ENCODE measurements at places on chromosomes 1 and 21.

- no peak for DNase-seq
Measured at GRCh38 chr1:229420765-229421164, 13.1 kb downstream of the ACTA1 start.

DNA sequence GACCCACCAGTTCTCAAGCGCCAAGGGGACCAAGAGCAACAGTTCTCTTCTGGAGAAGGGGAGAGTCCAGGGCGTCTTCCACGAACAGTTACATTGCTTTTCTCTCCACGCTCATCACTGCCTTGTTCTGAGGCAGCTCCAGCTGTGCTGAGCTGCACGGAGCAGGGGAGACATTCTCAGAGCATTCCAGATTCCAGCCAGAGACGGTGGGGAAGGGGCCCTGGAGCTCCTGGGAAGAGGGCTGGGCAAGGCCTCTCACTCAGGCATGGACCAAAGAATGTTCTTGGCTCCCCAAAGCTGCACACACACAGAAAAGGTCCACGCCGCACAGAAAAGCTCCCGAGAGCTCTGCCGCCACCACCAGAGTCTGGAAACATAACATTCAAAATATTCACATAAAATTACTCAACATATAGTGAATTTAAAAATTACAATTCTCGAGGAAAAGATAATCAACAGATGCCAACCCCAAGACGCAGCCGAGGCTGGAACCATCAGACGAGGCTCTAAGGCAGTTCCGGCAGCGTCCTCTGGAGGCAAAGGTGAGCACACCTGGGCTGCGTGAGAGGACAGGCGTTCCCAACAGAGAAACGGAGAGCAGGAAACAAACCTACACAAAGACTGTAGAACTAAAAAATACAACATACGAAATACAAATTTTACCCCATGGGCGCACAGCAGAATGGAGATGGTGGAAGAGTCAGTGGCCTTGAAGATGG lies 40.5 kb downstream of the UBE2G2 start:
- DNase-seq = no peak

DNA sequence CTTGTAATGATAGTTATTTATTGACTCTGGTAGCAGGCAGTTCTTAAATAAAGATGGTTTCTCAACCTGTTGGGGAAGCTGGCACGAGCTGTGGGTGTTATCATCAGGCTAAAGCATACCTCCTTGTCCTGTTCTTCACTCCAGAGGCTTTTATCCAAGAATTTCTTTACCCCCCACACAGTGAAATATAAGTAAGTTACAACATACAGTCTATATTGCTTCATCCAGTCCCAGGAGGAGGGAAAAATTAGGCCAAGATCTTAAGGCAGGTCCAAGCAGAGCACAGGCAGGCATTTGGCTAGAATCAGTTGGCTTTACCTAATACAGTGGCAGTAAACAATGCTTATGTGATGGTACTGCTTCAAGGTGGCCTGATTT lies 6.3 kb downstream of the TMEM81 start:
- DNase-seq = no peak

DNA sequence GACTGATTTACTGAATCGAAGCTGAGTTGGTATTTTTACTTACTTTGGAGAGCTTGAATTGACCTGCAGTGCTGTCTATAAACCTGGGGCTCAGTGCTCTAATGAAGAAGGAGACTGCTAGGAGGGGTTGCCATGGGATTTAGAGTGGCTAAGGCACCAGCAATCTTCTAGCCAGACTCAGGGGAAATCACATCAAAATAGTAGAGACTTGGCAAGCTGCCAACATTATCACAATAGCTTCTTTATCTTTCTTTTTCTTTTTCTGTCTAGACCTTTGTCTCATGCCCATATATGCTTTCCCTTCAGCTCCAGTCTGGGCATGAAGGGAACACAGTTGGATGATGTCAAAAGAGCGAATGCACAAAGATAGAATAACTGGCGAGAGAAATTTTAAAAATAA lies 301.1 kb upstream of the DPYD start:
- DNase-seq = no peak

DNA sequence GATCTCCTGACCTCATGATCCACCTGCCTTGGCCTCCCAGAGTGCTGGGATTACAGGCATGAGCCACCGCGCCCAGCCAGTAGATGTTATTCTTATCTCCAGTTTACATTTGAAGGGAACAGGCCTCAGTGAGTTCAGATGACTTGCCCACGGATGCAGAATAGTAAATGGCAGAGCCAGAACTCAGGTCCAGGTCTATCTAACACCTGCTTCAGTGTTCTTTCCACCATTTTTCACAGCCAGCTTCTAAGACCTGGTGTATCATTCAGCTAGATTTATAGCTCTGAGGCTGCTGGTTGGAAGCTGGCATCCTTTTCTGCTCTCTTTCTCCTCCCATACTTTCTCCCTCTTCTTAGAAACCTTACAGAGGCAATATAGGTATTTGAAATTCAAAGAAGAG lies 10.8 kb downstream of the FABP3 start:
- DNase-seq = no peak

- DNase-seq = no peak
Measured at GRCh38 chr1:50562106-50562505, 138.9 kb upstream of the DMRTA2 start.

- DNase-seq = no peak
Measured at GRCh38 chr1:47621977-47622376, 184.1 kb downstream of the FOXD2 start.

- no peak for DNase-seq
Measured at GRCh38 chr1:205076245-205076761, 8.0 kb downstream of the TMEM81 start.

DNA sequence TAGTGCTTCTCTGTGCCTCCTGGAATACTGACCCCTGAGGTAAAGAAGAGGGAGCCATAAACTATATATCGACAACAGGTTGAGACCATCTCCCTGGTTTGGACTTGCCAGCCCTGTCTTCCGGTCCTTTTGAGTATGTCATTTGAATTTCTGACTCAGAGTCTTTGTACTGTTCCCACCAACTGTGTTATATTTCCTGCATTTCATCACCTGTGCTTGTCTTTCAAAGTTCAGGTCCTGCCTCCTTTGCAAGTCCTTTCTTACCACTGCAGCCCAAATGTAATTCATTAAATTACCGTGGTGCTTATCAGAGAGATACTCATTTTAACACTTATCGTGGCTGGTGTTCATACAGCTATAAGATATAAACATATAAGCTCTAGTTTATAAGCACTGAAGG lies 10.7 kb downstream of the AK5 start:
- DNase-seq = no peak

GRCh38 chr1:174114788-174115448 lies 44.4 kb upstream of the RABGAP1L start:
- DNase-seq = no peak

All from stimulated activated CD8-positive, alpha-beta memory T cell treated with anti-CD3 and anti-CD28 coated beads, Interleukin-4, amount 100 ng/mL, for 1 hour (primary cell).